Activated CD4-positive, alpha-beta T cell treated with anti-CD3 and anti-CD28 coated beads for 24 hours (primary cell): ENCODE measurements at places on chromosomes 6 and 20.

- DNase-seq, result no peak
These were observed 56.9 kb downstream of the PHACTR2 start for GRCh38 chr6:143734641-143735063.

DNA sequence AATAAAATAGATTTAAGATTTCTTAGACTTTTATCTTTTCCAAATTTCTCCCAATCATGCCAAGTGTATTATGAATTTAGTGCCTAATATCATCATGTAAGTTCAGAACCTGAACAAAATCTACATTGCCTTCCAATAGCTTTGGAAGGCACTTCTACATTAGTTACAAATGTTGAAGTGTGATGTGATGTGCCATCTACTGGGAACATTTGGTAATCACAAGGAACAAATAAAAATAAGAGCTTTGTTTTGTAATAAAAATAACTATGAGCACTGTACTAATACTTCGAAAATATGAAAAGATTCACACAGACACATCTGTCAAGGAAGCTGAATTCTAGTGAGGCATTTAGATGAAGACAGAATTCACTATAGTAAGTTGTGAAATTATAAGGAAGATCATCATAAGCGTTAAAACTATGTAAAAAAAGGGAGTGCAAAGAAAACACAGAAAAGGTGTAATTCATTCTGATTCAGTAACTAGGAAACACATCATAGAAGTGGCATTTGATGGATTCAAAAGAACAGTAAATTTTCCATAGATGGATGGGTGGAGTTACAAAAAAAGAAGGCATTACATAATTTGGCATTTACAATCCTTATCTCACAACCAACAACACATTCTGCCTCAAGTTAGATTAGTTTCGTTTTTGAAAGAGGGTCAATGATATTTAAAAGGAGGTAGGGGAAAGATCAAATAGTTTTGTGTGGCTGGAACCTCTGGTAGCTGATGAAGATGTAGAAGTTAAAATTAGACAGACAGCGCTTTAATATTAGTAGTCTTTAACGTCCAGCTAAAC lies 161.0 kb downstream of the ASCC3 start:
- DNase-seq, result no peak

DNA sequence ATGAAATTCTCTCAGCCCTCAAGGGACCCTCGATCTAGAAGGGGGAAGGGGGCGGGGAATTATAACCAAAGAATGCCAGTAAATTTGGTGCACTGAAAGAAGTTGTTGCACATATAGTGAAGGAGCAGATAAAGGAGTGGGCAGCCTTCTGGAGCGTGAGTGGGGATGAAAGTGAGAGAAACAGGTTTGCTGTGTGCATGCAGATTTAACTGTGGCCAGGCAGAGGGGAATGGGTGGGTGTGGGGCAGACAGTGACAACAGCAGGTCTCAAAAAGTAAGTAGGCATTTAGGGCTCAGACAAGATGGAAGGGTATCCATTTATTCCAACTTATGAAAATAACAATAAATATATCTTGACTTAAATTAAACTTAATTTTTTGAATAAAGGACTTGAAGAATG lies 149.1 kb downstream of the KCNQ5 start:
- no peak for DNase-seq

- no peak for DNase-seq
These were observed 177.9 kb downstream of the PREX1 start for GRCh38 chr20:48649868-48650267.

- DNase-seq, result no peak
These were observed 351.5 kb upstream of the CHD6 start for GRCh38 chr20:41969656-41970055.

DNA sequence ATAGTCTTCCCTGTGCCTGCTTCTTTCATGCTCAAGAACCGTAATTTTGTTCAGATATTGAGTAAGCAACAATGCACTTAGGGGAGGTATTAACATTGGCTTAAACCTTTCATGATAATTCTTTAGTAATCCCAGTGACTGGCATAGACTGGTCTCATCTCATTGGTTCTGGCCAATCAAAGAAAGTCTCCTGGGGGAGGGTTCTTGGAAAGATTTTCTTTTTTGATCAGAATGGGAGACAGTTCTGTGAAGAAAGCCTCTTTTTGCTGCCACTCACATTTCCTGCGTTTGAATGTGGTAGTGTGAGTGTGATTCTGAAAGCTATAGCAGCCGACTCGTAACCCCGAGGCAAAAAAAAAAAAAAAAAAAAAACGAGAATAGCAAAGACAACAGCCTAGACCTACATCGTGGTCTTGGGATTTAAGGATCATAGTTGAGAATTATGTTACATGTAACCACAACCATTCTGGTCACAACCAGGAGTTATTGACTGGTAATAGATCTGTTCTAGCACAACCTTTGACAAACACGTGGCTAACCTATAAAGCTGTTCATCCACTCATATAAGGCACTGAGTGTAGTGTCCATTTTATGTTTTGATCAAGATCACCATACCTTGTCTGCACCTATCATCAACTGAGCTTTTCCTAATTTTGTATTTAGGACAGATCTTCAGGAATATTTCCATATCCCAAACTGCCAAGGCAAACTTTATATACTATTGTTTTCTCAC lies 15.1 kb upstream of the TMEM217 start:
- no peak for DNase-seq

DNA sequence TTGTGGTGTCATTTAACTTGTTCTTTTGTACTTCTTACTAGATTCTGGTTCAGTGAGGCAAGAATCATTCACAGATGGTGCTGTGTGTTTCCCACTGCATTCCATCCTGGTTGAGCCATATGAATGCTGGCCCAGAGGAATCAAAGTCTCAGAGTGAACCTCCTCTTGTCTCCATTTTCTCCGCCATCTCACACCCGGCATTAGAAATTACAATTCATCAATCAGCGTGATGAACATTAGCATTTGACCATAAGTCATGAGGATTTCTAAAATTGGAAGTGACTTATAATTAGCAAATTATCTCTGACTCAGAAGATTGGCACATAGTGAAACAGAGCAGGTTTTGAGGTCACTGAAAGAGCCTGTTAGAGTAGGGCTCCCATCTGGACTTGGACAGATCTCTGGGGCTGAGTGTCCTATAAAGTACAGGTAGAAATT lies 25.2 kb downstream of the TNFAIP3 start:
- DNase-seq, result no peak

- DNase-seq, result no peak
These were observed 1.5 kb downstream of the ID4 start for GRCh38 chr6:19838442-19839236.

- DNase-seq, result no peak
These were observed 28.7 kb upstream of the KIF13A start for GRCh38 chr6:18016133-18016532.

DNA sequence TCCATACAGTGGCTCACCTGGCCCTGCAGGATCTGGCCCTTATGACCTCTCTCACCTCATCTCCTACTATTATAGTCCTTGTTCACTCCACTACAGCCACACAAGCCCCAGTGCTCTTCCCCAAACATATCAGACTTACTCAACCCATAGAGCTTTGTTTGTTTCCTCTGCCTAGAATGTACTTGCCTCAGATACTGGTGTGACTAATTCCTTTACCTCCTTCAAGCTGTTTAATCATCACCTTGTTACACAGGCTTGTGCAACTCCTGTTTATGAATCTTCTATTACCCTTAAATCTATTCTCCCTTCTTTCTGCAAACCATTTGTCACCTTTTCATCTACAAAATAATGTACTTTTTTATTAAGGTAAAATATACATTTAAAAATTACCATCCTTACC lies 3.2 kb downstream of the DEFB125 start:
- DNase-seq, result no peak

DNA sequence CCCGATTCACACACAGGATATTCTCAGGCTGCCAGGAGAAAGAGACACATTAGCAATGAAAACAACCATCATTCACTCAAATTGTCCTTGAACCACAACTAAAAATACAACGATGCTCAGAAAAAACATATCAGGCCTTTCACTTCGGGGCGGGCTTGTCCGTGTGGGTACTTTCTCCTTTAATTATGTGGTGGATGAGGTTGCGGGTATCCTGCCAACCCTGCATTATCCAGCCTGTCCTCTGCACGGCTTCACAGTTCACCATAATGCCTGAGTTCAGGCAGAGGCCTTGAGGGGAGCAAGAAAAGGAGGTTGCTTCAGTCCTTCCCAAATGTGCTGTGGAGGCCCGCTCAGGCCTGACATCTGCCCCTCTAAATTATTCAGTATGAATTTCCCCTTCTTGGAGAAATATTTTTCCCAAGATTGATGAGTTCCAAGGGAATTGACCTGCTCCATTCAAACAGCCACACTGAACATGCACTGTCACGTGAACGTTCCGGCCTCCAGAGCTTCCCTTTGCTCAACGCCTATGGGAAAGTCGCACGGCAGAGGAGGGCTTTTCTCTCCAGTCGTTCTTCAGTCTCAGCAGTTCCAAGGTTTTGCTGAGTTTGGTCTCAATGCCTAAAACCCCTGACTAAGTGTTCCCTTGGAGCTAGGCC lies 70.3 kb downstream of the MYLK4 start:
- no peak for DNase-seq

GRCh38 chr6:159313018-159313417 lies 143.8 kb downstream of the FNDC1 start:
- DNase-seq, result no peak

GRCh38 chr20:64109831-64110391 lies 2.5 kb upstream of the NPBWR2 start:
- no peak for DNase-seq

GRCh38 chr6:62652692-62653328 lies 366.8 kb upstream of the KHDRBS2 start:
- no peak for DNase-seq

- no peak for DNase-seq
These were observed 363.3 kb downstream of the SMOC2 start for GRCh38 chr6:168804331-168804730.

- no peak for DNase-seq
These were observed 67.3 kb downstream of the LY86 start for GRCh38 chr6:6655805-6656251.

GRCh38 chr6:135268740-135269139 lies 87.6 kb downstream of the MYB start:
- no peak for DNase-seq

DNA sequence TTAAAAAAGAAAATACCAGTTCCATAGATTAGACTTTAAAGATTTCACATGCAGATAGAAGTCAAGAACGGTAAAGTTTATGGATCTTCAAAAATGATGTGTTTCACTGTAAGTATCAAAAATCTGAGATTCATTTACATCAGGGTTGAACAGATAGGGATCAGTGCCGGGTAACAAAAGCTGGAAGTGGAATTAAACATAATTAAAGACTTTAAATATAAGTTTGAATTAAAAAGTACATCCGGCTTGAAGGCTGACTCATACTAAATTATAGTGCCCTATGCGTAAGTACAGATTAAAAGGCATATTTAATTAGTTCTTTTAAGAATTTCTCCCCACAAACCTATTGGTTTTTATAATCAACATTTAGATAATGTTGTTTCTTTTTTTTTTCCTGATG lies 312.7 kb downstream of the PRL start:
- DNase-seq, result no peak
